ENCODE measurements at places on chromosomes 6 and 20.
A peak's percentile ranks its signal among the peaks of the same experiment; 100 is the strongest.

GRCh38 chr6:114537977-114538376, 195.2 kb upstream of the HS3ST5 start:
- DNase-seq, result no peak

- no peak for DNase-seq
Observed at GRCh38 chr20:17467120-17467655, 64.0 kb downstream of the BFSP1 start.

GRCh38 chr6:116012951-116013350, 47.7 kb downstream of the FRK start:
- no peak for DNase-seq

DNA sequence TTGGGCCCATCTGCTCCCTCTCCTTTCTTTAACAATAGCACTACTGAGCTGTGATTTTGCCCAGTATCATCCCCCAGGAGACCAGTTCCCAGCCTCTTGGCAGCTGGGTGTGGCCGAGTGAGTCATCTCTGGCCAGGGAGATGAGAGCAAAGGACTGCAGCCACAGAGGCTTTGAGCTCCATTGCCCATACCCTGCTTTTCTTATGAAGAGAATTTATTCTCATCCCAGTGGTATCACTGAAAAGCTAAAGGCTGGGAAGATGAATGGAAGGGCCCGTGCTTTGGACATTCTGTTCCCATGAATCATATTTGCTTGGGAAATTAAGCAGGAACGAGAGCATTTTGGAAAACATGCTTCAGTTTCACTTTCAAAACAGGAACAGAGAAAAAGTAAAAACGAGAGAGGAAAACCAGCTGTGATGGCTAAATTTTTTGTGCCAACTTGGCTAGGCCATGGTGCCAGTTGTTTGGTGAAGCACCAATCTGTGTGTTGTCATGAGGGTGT, 14.9 kb downstream of the CST3 start:
- no peak for DNase-seq

DNA sequence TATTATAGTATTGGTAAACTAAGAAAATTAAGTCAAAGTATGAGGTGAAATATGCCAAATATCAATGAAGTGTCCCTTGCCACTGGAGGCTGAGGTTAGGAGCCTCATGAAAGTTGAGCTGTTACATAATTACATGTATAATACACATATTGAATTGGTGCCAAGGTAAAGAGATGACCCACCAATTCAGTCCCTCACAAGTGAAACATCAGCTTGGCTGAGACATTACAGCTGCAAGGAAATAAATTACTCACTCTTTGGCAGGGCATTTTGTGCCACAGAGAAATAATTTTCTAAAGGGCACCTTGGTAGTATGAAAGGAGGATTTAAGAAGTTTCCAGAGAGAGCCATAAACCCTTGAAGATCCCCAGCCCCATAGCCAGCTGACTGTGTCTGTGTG, 127.4 kb downstream of the ADGRG6 start:
- no peak for DNase-seq

GRCh38 chr20:46512943-46513844, at the start of gene ZNF334:
Gene ZNF334 (minus strand): TSS chr20:46513559. CDS start chr20:46512102, 1,457 bp downstream.
- peak; percentile 68 for DNase-seq

GRCh38 chr6:1109134-1109533, 202.8 kb upstream of the FOXQ1 start:
- no peak for DNase-seq

- no peak for DNase-seq
Observed at GRCh38 chr6:90730151-90730673, 143.3 kb upstream of the MAP3K7 start.

DNA sequence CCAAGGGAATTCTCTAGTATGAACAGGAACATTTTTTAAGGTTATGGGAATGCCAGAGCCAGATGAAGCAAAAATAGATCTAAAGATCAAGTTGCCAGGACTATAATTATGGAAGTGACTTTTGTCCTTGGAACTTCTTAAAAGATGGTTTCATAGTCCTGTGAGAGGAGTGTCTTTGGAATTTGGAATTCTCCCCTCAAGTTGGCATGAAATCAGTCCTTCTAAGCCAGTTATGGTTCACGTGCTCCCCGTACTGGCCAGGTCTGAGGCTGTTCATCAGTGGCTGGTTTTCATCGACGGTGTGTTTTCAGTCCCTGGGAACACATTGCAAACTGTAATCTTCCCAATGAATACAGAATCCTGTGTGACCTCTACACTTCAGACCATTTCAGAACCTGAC, 63.1 kb downstream of the VGLL2 start:
- DNase-seq, result no peak

DNA sequence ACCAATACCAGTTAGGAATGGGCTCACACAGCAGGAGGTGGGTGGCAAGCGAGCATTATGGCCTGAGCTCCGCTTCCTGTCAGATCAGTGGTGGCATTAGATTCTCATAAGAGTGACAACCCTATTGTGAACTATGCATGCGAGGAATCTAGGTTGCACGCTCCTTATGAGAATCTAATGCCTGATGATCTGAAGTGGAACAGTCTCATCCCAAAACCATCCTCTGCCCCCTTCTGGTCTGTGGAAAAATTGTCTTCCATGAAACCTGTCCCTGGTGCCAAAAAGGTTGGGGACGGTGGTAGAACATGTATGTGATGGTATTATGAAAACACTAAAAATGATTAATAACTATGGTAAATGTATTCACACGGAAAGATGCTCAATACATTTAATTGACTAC, 99.7 kb upstream of the HIVEP1 start:
- no peak for DNase-seq

- no peak for DNase-seq
Observed at GRCh38 chr6:38057994-38058393, 238.5 kb downstream of the ZFAND3 start.

DNA sequence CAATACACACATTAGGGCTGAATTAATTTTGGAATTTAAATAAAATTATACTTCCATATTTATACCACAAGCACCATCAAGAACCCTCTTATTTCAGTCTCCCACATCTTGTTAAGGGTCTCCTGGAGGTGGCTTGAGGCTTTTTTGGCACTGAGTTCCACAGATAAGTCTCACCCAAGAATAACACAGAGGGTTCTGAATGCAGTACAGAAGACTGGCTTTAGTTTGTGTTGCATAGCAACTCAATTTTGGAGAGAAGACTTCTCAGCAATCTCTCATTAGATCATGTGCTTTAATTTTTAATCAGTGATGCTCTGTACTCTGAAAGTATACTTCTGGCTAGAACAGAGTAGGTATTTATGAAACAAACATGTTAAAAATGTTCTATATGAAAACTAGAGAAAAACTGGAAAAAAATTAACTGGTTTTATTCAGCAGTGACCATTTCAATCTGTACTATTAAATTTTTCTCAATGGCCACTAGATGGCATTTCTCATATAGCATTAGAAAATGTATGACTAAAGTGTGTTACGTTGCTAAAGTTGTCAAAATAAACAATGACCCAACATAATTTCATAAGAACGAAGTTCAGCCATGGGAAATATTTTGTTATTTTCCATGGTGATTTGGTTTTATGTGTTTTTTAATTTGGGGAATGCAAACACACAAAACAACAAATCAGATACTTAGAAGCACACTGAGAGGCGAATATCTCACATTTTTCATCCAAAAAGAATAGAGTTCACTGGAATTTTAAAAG, 32.7 kb upstream of the MAP7 start:
- no peak for DNase-seq

- DNase-seq, result no peak
Observed at GRCh38 chr6:21270636-21271201, 322.8 kb upstream of the SOX4 start.

- DNase-seq, result no peak
Observed at GRCh38 chr20:63483834-63484233, 11.4 kb upstream of the KCNQ2 start.

GRCh38 chr6:137423451-137424168, 70.6 kb downstream of the OLIG3 start:
- no peak for DNase-seq

All from nucleus accumbens (tissue), 56 donors.